AG09309 (cell line): ENCODE measurements at places on chromosomes 6 and 20.

GRCh38 chr6:155187106-155187505 lies 76.7 kb upstream of the CLDN20 start:
- DNase-seq: no peak

- peak; percentile 27 for DNase-seq
Measured at GRCh38 chr20:51661609-51662178, 106.5 kb downstream of the ATP9A start.

GRCh38 chr6:161232010-161232409 lies 41.9 kb downstream of the AGPAT4 start:
- DNase-seq: no peak

GRCh38 chr6:72811971-72812421 lies 190.1 kb downstream of the KCNQ5 start:
- DNase-seq: no peak

DNA sequence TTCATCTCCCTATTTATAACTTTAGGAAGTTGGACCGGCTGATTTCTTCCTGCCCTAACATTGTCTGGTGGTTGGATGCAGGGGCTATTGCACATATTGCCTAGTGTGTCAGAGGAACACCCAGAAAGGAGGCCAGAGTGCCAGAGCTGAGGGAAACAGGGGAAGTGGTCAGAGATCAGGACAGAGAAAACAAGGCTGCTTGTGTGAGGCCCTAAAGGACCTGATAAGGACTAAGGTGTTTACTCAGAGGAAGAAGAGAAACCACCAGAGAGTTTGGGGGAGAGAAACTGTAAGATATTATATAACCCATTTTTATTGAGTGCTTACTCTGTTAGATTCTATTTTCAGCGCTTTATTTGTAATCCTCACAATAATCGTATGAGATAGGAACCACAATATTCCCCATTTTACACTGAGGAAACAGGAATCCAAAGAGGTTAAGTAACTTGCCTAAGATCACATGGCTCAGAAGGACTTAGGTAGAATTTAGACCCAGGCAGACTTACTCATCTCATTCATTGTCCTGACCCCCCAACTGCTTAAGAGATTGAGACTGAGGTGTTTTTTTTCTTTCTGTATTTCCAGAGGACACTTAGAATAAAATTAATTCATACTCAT lies 54.0 kb upstream of the REV3L start:
- no peak for DNase-seq

GRCh38 chr6:137094411-137095008 lies 49.7 kb upstream of the IL20RA start:
- peak; percentile 40 for DNase-seq
